Posterior vena cava (tissue), 2 donors: ENCODE measurements at places on chromosomes 1 and 21. TPM values are rescaled to one million over a fixed set of nuclear protein-coding genes. Genes with fewer than 3 reads are reported as not detected.

- no peak for DNase-seq
Measured at GRCh38 chr1:46689356-46689755, 17.7 kb downstream of the TEX38 start.

- DNase-seq, result no peak
Measured at GRCh38 chr1:180906511-180906910, 6.2 kb upstream of the KIAA1614 start.

The ZNF593OS gene
- total RNA-seq, result not detected

The DNM3 gene
- total RNA-seq, result 4.9 TPM
